ENCODE measurements at places on chromosomes 3 and 15.

DNA sequence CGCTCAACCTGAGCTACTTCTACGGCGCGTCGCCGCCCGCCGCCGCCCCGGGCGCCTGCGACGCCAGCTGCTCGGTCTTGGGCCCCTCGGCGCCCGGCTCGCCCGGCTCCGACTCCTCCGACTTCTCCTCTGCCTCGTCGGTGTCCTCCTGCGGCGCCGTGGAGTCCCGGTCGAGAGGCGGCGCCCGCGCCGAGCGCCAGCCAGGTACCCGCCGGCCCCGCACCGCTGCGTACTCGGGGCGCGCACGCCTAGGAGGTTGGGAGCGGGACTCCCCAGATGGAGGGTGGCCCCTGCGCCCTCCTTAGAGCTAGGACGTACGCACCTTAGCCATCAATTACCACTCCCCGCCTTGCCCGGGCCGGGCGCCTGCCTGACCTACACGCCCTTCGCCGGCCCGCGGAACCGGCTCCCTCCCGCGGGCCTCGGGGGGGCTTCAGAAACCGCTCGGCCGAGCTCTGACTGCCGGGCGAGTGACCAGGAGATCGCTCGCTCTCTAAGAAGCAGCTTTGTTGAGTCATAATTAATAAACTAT is 466 bp downstream of the NFKBIZ start:
- peak; percentile 57 for DNase-seq

GRCh38 chr3:178436773-178437172 is 99.5 kb upstream of the KCNMB2 start:
- no peak for DNase-seq

- no peak for DNase-seq
Observed at GRCh38 chr3:100030346-100030745, 84.0 kb downstream of the FILIP1L start.

- DNase-seq = no peak
Observed at GRCh38 chr3:270688-271087, 74.1 kb downstream of the CHL1 start.

DNA sequence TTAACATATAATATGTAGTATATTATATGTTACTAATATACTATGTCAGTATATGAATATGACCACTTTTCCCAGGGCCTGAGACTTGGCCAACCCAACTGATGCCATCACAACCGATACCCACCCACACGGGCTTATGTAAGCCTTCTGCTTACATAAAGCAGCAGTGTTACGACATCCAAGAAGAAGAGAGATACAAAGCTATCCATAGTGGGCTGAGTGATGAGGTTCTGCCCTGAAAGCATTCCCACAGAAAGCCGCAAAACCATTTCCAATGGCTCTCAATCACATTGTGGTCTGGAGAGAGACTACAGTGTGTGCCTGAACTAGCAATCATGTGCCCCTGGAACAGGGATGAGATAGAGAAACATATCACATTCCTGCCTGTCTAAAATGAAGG is 177.9 kb downstream of the PLOD2 start:
- no peak for DNase-seq

DNA sequence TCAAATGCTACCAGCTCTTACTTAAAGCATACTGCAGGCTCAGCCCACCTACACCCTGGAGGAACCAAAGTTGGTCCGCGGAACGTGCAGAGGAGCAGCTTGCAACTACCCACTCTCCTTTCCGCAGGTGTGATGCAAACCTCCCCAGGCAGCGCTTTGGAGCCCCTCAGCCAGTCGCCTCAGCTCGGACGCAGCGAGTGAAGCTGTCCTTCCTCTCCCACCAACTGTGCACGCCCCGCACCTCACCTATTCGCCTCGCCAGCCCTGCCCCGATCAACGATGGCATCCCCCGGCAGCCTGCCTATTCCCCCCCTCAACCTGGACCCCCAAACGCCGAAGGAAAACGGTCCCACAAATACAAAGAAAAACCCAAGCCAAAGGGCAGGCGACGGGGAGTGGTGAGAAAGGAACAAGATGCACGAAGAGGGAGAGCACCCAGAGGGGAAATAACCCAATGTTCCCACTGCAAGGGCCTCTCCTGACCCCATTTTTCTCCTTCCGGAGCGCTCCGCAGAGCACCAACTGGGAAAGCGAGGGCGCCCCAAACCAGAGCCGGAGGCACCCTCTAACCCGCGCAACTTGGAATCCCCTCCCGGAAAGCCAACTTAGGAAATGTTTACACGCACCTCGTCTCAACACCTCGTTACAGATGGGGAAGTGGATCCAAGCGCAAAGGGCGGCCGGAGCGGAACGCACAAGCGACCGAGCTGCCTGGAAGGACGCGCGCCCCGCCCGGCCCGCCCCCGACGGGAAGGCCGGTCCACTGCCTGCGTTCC is 665 bp downstream of the GLB1 start:
- peak; percentile 26 for DNase-seq

DNA sequence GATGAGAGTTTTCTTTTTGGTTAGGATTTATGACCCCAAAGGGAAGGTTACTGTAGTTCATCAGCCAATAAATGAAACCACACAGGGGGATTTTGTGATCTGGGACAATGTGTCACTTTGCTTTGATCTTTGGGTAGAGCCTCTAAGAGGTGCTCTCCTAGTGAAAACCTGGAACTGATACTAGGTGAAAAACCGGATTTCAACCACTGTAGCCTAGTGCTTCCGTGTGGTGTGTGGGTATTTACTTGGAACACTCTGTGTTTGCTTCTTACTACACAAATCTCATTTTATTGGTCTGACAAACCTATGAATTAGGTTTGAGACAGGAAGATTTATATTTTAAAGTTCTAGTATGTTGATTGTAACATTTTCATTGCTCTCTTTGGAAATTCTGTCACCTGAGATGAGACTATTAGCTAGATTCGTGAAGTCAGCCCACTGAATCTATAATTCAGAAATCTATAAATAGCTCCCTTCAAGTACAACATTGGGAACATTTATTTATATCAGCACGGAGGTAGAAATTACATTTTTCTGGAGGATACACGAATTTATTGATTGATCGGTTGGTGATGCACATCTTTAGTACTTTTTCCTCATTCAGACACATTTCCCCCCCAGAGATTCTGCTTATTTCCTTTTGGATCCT is 119.8 kb downstream of the AKAP13 start:
- DNase-seq = no peak

GRCh38 chr3:134105876-134106556 is 76.3 kb upstream of the SLCO2A1 start:
- DNase-seq = no peak

- no peak for DNase-seq
Observed at GRCh38 chr15:100192097-100193080, 149.4 kb downstream of the ADAMTS17 start.

DNA sequence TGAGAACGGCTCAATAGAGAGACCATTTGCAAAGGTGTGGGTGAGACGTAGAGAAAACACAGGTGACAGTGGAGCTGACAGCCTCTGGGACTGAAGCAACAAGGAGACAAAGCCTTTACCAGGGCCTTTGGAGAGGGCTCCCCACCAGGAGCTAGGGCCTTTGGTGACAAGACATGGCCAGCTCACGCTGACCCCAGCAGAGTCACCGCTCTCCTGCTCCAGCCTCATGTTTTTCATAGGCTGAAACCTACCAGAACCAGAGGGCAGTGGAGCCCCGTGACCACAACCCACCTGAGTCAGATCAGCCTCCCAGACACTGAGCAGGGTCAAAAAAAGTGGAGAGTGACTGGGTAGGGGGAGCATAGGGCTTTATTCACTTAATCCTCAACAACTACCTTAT is 214.7 kb downstream of the SHQ1 start:
- no peak for DNase-seq

GRCh38 chr3:22441711-22442110 is 690.7 kb upstream of the ZNF385D start:
- DNase-seq = no peak

- DNase-seq = no peak
Observed at GRCh38 chr3:142269767-142270166, 44.4 kb upstream of the GK5 start.

DNA sequence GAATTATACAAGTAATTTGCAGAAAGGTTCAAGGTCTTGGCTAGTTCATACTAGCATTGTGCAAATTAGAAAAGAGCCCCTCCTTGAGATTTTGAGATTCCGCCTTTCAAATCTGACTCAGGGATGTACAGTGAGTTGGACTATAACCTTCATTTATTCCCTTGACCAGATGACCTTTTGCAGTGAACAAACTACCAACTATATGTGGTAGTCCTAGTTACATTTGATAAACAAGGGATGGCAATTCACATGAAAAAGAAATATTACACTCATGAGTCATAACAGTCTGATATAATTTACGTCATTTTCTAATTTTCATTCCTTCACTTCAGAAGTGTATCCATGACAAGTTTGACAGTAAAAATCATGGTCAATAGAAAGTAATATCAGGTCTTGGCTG is 860.4 kb downstream of the ROBO1 start:
- DNase-seq = no peak

- no peak for DNase-seq
Observed at GRCh38 chr15:75307778-75308390, 25.2 kb downstream of the GOLGA6D start.

DNA sequence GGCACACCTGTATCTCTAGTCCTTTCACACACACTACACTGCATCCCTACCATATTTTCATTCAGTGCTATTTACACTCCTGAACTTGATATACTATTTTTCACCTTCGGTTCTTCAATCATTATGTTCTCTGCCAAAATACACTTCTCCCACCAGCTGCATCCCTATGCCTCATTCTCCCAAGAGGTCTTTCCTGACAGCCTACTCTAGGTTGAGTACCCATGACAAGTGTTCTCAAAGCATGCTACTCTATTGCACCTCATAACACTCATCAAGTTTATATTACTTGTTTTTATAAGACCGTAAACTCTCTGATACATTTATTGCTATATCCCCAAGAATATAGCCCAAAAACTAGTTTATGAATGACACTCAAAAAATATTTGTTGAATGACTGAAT is 549.5 kb downstream of the PYDC2 start:
- DNase-seq = no peak

DNA sequence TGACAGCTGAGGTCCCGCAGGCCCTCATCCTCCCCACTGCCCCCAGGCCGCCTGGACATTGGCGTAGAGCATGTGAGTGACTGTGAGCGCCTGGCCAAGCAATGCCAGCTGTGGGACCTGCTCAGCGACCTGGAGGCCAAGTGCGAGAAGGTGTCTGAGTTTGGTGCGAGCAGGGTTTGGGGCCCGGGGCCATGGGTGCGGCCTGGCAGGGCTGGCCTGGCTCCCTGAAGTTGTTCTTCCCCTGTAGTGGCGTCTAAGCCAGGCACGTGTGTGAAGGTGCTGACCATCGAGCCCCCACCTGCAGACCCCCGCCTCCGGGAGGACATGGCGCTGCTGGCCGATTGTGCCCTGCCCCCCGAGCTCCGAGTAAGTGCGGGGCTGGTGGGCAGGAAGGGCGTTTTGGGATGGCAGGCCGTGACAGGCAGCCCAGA is 4.2 kb downstream of the ABTB1 start:
- DNase-seq = no peak

DNA sequence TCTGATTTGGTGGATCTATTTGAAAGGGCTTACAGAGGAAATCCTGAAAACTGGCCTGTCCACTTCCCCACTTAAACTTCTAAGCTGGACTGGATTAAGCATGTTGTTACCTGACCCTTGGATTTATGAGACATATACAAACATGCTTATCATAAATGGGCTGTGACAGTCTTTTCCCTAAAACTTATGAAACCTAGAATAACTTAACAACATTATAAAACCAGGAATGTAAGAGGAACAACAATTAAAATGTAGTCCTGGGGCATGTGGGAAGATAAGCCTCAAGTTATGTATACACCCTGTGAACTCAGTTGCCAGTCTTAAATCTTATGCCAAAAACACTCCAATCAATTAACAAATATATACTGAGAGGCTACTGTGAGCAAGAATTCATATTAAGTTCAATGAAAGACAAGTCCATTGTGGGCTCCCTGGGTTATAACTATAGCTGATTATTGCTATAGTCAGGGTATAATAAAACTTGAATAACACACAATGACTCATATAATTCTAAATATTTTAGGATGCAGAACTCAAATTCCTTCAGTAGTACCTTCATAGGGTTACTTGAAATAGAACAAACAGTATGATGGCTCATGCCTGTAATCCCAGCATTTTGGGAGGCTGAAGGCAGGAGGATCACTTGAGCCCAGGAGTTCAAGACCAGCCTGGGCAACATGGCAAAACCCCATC is 87.2 kb upstream of the PPIB start:
- no peak for DNase-seq

DNA sequence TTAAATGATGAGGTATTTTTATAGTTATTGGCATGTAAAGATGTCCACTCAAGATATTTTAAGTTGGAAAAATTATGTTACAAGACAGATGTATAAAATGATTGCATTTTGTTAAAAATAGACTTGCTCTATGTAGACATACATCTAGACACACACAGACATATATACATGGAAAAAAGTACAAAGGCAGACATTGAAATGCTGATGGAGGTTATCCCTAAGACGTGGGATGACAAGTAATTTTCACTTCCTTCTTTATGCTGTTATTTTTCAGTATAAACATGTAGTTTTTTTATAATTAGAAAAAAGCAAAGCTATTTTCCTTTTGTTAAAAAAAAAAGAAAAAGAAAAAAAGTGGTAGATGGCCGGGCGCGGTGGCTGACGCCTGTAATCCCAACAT is 7.2 kb downstream of the HOMER2 start:
- no peak for DNase-seq

- DNase-seq = no peak
Observed at GRCh38 chr3:66922058-66922457, 76.0 kb upstream of the KBTBD8 start.

DNA sequence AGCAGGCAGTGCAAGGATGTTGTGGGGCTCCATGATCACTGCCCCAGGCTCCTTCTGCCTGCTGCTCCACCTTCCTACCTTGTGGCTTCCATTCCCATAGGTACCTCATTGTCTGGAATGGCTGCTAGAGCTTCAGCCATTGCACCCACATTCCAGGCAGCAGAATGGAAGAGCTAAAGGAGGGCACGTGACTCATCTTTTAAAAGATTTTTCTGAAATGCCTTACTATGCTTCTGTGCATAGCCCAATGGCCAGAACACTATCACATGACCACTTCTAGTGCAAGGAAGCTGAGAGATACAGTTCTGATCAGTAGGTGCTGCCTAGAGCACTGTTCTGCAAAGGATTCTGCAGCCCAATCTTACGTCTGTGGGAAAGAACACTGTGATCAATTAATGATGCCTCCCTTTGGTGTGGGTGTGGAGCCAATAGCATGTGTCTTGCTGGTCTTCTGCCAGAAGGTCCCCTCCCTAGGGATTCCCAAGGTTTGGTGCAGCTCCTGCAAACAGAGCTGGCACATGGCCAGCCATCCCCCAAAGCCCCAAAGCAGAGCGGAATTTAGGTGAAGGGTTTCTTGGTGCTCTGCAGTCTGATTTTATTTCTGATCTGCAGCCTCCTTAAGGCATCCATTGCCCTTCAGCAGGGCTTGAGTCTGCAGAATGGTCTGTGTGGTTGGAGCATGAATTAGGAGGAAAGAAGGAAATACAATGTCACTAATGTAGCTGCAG is 34.4 kb downstream of the SPSB4 start:
- no peak for DNase-seq

DNA sequence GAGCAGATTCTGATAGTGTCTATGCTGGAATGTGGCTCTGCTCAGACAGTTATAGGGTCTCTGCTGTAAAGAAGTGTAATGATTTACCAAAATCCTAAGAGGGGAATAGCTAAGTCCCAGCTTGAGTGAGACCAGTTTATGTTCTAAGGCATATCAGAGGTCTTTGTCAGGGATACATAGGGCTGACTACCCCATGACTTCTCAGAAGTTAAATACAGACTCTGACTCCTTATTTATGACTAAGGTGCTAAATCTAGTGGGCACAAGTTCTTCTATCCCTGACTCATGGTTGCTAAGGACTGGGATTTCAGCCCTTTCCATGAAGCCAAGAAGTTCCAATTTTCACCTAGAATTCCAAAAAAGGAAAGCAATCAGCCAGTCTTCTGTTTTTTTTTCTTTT is 192.6 kb upstream of the POU1F1 start:
- DNase-seq = no peak
